ENCODE measurements at places on chromosomes 12 and 14.

DNA sequence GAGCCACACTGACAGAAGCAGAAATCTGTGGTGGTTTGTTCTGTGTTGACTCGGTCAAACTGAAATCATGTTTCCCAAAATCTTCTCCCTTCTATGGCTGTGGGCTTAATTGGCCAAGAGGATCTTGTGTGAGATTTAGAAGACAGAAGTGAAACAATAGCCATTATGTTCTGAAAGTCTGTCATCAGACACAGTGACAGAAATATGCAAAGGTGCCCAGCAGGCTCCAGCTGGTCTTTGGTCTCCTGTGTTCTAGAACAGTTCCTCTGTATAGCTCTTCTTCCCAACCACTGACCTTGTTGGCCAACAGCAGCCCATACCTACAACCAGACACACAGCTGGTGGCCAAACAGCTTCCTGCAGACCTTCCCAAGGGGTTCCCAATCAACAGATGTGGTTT lies 25.0 kb upstream of the COCH start:
- no peak for DNase-seq

DNA sequence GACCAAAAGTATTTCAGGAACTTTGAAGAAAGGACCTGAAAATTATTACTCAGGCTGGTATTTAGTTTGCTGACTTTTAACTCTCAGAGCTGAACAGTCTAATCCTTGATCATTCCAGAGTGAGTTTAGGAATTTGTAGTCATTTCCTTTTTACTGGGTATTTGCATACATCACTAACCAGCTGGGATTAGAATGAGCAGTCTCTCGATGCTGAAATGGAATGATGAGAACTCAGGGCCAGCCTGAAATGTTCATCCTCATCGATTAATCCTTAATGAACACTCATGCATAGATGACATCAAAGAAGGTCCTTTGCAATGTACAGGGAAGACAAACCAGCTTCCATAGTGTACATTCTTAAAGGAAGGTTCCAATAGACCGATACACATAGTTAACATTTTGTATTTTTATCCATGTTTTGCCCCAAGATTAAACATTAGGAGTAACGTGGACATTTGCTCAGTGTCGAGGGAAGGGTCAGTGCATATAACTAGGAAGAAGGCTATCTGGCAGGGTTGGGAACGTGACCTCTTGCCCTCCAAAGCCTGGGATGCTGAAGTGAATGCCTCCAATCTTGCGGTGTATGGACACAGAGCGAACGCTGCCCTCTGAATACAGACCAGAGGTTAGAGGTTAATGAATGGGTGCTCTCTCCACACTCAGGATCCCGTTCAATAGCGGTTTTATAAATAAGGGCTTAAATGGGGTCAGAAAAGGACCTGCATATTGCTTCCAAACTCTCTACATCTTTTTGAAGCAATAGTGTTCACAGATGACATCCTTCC lies 14.5 kb downstream of the FBXL14 start:
- DNase-seq = no peak

- DNase-seq = no peak
Measured at GRCh38 chr12:6372403-6373003, 2.9 kb downstream of the SCNN1A start.

DNA sequence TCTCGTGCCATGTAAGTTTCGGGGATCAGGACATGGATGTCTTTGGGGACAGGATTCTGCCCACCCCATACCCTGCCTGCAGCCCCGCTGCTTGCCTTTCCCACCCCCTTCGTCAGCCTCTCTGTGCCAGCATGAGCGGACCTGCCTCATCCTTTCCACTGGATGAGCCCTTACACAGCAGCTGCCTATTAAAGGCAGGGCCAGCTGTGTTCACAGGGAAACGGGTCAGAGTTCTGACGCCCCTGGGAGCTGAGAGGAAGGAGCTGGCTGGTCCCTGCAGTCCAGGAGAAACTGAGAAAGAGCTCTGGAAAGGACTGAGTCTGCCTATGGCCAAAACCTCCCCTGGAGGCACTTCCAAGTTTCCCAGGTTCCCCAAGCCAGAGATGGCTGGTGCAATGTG lies 83.5 kb upstream of the NCOR2 start:
- DNase-seq = no peak

DNA sequence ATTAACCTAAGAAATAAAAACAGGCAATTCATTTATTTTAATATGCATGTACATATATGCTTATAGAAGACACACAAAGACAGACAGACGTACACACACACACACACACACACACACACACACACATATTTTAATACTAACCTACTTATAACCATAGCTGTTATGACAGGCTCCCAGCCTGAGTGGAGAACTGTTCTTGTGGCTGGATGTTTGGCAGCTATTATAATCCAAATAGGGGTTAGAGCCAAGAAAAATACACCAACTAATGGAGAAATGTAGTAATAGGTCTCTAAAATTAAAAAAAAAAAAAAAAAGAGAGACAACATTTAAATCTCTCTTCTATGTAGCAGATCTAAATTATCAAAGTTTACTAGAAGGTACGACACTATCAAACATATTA lies 91.8 kb downstream of the SLC41A2 start:
- no peak for DNase-seq

DNA sequence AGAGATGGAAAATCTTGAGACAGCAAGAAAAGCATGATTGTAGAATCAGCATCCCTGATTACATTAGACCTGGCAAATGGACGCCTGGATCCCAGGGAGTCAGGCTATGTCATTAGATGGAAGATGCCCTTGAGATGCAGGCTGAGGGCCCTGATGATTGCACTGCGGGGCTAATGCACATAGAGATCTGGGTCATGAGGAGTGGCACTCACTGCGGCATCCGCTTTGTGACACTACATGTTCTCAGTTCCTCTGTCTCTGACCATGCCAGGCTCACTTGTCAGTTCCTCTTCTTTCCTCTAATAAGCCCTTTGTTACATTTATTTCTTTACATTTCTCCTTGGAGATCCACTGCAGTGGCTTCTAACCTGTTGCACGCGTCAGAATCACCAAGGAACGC lies 70.1 kb upstream of the GPATCH2L start:
- DNase-seq = no peak

DNA sequence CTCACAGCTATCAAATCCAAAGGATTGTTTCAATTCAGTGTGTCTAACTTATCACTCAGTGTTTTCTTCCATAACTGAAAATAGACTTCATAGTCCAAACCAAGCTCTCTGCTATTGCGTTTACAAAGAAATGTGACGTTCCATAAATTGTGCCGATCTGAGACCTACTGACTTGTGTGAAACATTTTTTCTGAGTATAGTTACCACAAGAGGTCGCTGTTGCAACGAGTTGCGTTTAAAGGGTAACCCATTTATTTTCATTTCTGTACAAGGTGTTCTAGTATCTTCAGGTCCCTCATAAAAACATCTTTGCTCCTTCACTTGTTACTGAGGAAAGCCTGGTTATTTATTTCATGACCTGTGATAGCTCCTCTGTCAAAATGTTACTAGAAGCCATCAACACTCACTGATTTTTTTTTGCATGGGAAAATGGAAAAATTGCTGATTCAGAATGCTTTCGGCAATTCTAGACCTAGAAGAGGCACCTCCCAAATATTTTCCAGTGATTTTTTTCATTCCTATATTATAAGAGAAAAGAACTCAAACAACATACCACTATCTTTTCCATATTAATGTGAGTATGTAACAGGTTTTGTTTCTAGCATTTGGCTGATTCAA lies 60.9 kb upstream of the OR4E1 start:
- DNase-seq = peak; percentile 60

GRCh38 chr12:121797937-121798786 lies 4.7 kb upstream of the RHOF start:
- DNase-seq = peak; percentile 38

GRCh38 chr12:1606021-1606622 lies 11.7 kb upstream of the FBXL14 start:
- peak; percentile 94 for DNase-seq

GRCh38 chr14:69048456-69048855 lies 69.4 kb upstream of the ACTN1 start:
- peak; percentile 33 for DNase-seq

- DNase-seq = no peak
Measured at GRCh38 chr12:2387103-2387834, 334.5 kb downstream of the CACNA1C start.

GRCh38 chr14:72665259-72665658 lies 228.6 kb downstream of the DPF3 start:
- no peak for DNase-seq

- DNase-seq = no peak
Measured at GRCh38 chr14:82094829-82095345, 561.2 kb upstream of the SEL1L start.

DNA sequence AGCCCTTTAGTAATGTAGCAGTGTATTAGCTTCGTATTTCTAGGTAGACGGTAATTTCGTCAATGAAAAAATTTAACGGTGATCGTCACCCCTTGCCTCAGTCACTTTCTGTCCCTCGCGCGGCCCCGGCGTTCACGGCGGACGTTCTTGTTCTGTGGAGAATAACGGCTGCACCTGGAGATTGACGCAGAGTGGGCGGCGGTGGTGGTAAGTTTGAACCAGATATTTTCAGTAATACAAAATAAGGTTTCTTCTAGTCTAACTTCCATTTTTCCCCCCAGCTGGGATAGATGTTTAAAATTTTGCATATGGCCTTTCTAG lies 341 bp downstream of the ZNF10 start:
- DNase-seq = no peak

GRCh38 chr12:132606927-132607326 lies 3.5 kb downstream of the LRCOL1 start:
- no peak for DNase-seq

- no peak for DNase-seq
Measured at GRCh38 chr12:64840949-64841717, 16.7 kb downstream of the TBC1D30 start.

GRCh38 chr14:54498095-54498531 lies 9.3 kb upstream of the GMFB start:
- DNase-seq = no peak

DNA sequence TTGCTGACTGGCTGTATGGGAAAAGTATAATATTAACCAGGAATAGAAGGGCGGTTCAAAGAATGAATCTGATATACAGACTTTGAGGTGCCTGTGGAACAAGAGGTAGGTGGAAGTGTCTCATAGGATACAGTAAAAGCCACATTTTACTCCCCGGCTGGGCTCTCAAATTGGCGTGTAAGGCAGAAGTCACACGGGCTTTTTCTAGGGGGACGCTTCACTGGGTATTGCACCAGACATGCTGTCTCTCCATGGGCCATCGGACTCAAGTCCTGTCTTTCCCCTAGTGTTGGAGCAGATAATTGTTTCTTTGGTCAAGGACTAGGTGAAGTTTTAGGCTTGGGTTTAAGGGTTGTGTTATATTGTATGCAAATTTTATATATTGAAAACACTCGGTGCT lies 9.1 kb downstream of the TMCC3 start:
- no peak for DNase-seq

GRCh38 chr12:101582937-101583336 lies 11.8 kb upstream of the MYBPC1 start:
- no peak for DNase-seq

- DNase-seq = no peak
Measured at GRCh38 chr14:93458234-93458633, 27.5 kb downstream of the UNC79 start.

DNA sequence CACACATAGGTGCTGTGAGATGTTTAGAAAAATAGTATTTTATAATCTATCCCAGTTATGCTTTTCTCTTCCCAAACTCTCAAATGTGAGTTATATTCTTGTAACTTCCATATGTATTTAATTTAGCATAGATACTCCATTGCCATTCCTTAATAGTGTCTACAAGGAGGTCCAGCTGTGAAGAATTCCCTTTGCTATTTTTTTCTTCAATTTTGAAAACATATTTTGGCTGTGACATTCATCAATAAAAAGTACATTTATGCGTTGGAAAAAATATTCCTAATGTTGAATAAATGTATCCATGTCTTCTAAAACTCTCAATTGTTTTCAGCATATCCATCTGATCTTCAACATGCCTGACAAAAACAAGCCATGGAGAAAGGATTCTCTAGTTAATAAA lies 1402.0 kb upstream of the SEL1L start:
- no peak for DNase-seq

DNA sequence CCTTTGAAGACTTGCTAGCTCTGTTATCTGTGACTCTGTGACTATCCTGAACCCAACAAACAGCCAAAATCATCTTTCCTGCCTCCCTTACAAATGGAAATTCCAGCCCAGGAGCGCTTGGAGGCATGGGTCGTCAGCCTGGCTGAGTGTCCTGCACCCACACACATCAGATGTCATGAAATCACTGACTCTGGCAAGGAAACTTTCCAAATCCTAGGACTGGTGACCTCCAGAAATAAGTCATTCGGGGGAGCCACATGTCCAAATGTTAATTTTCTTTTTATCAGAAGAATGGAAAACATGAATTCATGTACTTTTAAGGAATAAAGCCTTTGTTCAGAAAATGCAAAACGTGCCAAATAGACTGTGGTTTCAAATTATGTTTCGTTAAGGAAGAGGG lies 96.3 kb upstream of the EVL start:
- DNase-seq = no peak

DNA sequence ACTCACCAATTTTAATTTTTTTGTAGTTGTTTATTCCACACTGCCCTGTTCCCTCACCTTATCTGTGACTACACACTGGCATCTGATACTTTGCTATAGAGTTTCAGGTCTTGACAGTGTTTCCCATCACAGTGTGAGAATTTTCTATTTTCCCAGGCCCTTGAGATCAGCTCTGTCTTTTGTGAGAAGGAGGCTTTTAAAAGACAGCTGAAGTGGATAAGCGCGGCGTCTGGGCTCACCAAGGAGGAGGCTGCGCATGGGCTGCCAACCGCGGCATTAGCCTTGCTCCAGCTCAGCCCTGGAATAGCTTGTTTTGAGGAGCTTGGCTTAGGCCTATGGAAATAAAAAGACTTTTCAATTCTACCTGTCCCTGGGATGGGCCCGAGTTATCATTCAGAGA lies 181.3 kb downstream of the RMST start:
- no peak for DNase-seq

DNA sequence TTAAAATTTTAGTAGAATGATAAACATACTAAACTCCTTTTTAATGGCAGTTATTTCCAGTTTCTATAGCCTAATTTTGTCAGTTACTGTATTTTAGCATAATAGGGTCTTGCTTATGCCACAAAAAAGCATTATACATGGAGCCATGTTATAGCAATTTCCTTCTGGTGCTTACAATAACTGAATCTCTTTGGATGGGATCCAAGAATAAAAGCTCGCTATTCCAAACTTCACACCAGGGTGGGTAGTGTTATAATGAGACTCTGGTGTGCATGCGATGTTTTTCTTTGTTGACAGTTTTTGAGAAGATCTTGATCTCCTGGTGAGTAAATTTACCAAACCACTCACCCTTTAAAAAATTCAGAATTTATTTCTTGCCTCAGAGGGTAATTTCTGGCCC lies 90.4 kb upstream of the CCDC91 start:
- no peak for DNase-seq

GRCh38 chr14:47744155-47744554 lies 68.8 kb upstream of the MDGA2 start:
- no peak for DNase-seq

GRCh38 chr12:53505555-53506449 lies 1.5 kb downstream of the NPFF start:
- no peak for DNase-seq

GRCh38 chr12:110669193-110669502 lies 19.8 kb downstream of the HVCN1 start:
- DNase-seq = no peak

All from hematopoietic multipotent progenitor cell treated with erythropoietin and hydrocortisone succinate and interleukin-3 and kit ligand, for 15 days (in vitro differentiated cells).